CD4-positive, alpha-beta T cell treated with Interleukin-15 for 4 hours (primary cell): ENCODE measurements at places on chromosomes 2 and 18.

DNA sequence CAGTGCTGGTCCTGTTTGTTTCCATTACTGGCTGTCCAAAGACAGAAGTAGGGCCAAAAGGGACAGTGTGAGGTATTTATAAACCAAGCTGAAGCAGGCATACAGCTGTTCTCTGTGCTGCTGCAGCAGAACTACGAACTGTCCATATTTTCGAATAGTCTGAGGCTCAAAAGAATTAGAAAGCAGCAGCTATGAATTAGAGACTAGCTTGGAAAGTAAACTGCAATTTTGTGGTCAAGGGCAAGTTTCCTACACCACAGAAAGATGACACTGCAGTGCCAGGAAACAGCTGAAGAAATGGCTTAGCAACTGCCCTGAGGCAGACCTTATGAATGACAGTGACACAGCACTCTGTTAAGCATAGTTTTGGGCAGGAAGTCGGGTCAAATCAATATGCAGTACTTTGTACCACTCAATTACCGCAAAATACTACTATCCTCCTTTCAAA is 125.3 kb downstream of the TMEM131 start:
- peak; percentile 34 for DNase-seq

DNA sequence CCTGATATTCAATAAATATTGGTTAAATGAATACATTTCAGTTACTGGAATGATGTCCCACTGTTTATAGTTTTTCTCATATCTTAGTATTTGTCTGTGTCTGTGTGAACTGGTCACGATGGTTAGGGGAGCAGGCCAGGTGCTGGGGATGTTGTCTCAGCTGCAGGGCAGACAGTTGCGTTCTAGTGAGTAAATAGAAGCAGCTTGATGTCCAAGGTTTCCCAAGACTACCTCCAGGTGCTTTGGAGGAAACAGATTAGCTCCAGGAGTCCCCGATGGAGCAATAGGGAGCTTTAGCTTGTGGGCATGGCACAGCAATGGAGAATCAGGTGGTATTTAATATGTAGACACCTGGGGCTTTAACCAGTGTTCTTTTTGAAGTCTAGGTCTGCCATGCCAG is 75.5 kb downstream of the GULP1 start:
- DNase-seq = no peak

- no peak for DNase-seq
Measured at GRCh38 chr2:172693529-172694455, 41.9 kb upstream of the RAPGEF4 start.

DNA sequence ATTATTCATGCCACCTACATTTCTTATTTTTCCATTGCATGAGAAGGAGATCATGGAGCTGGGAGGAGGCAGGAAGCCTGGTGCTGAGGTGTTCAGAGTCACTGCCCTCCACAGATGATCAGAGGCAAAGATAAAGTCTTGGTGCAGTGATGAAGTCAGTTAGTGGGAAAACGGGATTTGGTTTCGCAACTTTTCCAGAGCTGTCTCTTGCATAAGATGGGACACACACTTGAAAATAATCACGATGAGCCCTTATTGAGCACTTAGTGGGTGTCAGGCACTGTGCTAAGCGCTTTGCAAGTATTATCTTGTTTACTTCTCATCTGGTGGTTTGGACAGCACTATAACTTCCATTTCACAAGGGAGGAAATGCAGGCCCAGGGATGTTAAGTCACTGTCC is 222.1 kb upstream of the SMAD2 start:
- DNase-seq = no peak

- no peak for DNase-seq
Measured at GRCh38 chr2:215264374-215264773, 47.5 kb upstream of the ATIC start.

- DNase-seq = no peak
Measured at GRCh38 chr2:159468257-159468656, 148.1 kb downstream of the BAZ2B start.

DNA sequence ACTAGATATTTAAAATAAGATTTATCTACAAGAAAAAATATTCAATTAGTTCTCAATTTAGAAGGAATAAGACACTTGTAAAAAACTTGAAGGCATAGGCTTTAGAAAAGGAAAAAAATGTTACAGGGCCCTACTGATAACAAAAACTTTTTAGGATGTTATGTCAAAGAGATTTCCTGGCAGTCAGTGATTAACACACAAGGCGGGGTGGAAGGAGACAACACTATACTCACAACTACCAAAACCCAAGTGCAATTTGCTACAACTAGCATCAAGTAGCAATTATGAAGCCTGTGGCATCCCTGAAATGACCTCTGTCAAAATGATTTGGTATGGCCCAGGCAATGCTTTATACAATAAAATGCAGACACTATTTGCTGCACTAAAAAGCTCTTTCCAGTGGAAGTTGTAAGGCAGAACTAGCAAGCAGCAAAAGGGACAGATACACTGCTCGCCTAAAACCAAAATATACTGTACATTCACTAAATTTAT is 15.3 kb downstream of the STRN start:
- DNase-seq = no peak

DNA sequence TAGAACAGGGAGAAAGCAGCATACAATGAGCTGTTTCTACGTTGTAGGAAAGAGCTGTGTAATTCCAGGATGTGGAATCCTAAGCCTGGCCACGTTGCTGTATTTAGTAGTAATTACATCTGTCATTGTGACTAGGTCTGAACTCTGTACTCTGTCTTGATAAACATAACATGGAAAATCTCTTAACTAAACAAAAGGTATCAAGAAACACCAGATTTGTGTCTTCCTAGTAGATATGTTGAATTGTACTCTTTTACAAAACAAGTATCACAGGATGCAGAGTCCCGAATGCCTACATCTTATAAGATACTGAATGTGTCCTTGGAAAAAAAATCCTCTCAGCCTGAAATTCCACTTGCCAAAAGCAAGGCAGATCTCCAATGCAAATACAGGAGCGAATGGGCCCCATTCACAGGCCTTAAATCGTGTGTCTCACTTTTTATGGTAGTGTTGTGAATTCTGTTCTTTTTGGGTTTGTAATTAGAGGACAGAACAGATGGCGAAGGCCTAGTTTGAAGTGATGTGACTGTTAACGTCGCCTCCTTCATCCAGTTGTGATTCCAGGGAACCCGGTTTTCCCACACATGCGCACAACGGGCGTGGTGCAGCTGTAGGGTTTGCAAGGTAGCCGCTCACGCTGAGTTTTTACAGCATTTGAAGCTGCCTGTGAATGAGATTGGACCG is 246.5 kb downstream of the GBX2 start:
- no peak for DNase-seq

DNA sequence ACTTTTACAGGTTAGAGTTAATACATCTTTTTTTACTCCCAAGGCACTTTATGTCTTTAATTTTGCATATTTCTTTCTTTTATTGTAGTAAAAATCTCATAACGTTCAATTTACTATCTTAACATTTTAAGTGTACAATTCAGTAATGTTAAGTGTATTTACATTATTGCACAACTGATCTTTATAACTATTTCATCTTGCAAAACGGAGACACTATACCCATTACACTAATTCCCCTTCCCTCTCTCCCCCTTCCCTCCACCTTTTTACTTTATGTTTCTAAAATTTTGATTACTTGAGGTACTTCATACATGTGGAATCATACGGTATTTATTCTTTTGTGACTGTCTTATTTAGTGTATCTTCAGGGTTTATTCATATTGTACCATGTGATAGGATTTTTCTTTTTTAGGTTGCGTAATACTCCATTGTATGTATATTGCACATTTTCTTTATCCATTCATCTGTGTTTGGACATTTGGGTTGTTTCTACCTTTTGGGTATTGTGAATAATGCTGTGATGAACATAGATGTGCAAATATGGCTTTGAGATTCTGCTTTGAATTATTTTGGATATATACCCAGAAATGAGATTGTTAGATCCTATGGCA is 75.0 kb downstream of the ACSL3 start:
- no peak for DNase-seq

GRCh38 chr2:43121580-43122314 is 104.7 kb downstream of the ZFP36L2 start:
- no peak for DNase-seq

DNA sequence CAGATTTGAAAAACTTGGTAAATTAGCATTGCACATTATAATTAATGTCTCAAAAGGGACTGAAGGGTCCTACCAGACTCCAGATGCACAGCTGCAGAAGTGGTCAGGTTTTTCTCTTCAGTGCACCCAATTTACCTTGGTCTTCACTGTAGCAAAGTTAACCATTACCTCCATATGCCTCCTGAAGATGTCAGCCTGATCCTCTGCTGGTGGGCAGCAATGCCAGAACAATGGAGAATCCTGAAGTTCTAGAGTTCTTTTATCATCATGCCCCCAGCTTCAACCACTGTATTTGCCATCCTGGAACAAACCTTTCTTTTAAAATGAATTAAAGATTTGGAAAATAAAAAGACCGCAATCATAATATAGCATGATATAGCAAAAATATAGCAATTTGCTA is 1774.8 kb upstream of the CELF4 start:
- no peak for DNase-seq

DNA sequence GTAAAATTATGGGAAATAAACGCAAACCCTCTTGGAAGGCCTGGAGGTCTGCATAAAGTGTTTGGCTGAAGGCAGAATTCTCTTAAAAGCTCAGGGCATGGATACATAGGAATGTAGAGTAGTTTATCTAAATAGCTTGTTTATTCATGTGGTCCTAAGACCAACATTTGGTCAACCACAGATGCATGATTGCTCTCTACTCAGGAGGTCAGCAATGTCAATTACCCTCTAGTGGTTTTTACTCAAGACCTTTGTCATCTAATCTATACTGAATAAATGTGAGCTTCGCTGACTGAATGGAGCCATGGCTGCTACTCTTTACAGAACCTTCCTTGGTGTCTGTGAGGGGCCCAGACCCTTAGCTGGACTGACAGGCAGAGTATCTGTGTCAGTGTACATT is 139.8 kb downstream of the ATL2 start:
- DNase-seq = no peak

DNA sequence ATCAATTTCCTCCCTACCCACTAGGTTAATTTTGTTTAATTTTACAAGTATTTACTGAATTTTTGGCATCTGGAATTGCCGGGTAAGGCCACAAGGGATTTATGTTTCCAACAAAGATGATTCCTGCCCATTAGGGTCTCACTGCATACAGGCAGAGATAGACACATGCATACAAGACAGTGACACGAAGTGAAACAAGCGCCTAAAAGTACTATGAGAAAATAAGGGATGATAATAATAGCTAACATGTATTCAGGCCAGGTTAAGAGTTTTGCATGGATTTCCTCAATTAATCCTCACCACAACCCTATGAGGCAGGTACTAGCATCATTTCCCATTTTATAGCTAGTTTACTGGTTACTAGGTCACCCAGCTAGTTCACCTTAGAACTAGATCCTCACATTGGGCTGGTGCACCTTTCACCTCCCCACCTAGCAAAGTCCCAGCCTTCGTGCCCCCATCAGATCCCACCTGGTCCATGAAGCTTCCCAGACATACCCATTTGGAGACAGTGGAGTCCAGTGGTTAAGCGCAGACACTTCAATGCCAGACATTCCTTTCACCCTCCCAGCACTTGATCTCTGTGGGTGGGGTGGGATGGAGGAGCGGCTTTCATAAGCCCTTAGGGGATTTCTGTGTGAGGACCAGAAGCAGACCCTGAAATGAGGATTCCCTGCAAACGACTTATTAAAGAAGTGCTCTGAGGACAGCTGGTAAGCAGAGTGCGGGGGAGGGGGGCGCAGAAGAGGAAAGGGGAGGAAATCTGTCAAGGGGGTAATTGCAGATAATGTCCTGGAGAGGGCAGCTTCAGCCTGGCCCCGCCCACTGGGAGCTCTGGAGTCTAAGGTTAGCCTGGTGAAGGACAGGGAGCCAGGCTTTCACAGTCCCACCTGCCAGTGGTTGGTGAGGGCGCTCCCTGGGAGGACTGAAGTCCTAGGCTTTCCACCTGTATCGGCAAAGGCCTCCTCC is 5.8 kb upstream of the DGUOK start:
- no peak for DNase-seq

DNA sequence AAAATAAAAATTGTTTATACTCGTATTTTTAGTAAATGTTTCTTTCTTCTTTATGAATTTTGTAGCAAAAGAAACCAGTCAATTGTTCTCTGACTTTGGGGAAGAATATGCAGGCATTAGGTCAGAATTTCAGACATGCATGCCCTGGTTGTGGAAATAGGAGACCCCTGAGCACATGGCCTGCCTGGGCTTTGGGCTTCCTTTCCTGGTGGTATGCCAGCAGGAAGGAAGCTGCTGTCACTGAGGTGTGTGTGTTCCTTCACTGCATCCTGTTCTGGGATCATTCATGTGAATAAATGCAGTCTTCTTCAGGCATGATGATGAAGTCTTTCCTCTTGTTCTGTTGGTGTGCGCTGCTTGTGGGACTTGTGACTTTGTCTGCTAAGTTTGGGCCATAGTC is 920.2 kb upstream of the VRK2 start:
- DNase-seq = no peak

DNA sequence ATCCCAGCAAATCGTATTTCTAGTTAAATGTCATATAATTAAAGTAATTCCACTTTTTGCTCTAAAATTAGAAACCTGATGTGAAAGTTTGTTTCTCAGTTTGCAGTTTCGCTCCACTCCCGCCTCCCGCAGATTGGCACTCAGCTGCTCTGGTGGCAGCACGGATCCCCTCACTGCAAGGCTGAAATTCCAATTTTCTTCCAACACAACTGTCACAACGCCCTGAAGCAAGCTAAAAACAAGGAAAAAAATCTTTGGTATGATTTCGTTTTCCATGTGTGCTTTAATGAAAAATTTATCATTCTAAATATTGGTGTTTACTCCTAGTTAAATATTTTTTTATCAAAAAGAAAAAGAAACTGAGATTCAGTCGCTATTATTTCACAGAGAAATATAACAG is 38.5 kb downstream of the FTCDNL1 start:
- no peak for DNase-seq

- no peak for DNase-seq
Measured at GRCh38 chr18:5068851-5069250, 128.2 kb downstream of the AKAIN1 start.

- no peak for DNase-seq
Measured at GRCh38 chr18:37663446-37663845, 97.8 kb upstream of the CELF4 start.

DNA sequence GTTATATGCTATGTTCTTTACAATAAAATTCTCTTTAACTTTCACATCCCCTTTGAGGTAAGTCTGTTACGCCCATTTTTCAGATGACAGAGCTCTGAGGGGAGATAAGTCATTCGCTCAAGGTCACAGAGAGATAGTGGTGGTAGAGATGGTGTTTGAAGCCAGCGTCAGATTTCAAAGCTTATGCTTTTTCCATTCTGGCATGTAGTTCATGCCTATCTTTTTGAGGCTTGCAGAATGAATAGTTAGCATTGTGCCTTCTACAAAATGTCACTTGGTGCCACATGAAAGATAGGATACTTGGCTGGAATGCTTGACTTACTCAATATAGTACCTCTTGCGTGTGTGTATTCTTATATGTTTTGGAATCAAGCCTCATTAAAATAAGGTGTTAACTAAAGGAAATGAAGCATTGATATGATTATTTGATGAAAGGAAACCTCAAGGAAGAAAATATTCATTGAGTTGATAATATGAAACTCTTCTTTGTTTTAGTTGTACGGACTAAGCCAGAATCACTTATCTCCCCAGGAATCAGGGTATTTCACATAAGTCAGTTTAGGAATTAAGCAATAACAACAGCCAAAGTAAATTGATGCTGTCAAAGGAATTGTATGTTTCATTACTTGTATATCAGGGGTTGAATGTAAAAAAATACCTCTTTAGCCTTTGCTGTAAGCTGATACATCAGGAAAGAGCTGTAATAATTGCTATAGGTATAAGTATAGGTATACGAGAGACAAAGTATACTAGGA is 15.5 kb downstream of the SPATS2L start:
- DNase-seq = no peak

- DNase-seq = no peak
Measured at GRCh38 chr18:13163167-13163927, 55.2 kb upstream of the LDLRAD4 start.
